ENCODE measurements at places on chromosomes 7 and 10.

DNA sequence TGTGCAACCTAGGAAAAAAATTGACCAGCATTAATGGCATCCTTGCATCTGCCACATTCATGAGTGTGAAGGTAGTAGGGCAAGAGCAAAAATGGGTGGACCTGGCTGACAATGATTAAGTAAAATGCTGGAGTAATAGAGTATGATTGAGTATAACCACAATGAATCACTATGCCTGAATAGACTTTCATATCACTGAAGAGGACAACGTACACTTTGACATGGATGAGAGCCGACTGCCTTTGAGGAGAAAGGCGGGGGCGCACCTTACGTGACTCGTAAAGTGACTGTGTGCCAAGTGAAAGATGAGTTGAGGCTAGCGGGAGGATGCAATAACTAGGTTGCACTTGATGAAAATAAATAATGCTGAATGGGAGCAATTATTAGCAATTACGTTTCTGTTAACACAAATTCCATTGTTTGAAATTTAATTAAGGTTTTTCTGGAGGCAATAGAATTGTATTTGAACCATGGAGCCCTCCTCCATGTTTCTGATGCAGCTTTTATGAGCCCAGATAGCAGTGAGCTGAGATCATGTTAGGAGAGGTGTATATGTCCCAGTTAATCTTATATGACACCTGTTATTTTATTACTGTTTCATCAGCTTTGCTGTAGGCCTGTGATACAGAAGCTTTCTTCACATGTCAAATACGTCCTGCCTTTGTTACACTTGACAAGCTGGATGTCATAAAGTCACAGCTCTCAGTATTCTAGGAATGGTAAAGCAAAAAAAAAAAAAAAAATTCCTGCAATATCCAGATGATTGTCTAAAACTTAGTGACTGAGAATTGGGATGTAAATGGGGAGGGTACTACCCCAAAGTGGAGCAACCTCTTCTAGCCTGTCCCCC, 596.5 kb downstream of the NXPH1 start:
- no peak for DNase-seq

DNA sequence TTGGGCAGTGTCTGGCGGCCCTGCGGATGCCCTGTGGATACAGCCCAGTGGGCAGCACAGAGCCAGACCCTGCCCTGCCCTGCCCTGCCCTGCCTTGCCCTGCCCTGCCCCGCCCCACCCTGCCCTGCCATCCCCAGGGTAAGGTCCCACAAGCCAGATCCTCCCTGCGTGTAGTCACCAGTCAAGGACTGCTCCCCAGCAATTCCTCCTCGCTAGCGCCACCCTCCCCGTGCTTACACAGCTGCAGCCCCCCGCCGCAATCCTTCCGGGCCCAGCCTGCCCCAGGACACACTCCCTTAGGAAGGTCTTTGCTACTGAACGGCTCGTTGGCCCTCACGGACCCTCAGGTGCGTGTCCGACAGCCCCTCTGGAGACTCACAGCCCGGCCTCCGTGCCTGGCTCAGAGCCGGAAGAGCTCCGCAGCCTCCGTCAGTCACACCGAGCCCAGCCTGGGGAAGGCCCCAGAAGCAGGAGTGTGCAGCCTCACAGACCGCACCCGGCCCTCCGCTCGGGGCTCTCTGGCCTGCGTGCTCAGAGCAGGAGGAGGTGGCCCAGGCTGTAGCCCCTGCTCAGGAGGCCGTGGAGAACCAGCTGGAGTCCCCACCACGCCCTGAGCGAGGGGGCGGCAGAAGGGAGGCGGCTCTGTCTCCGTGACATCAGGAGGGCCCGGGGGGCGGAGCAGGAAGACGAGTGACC, 68.3 kb downstream of the PWWP2B start:
- no peak for DNase-seq

- no peak for DNase-seq
These were observed 144.9 kb downstream of the HGF start for GRCh38 chr7:81624650-81625631.

- DNase-seq, result no peak
These were observed 366.6 kb upstream of the PFKP start for GRCh38 chr10:2700626-2701305.

- no peak for DNase-seq
These were observed 13.9 kb downstream of the CREB3L2 start for GRCh38 chr7:137987968-137988367.

- no peak for DNase-seq
These were observed 17.1 kb downstream of the MBL2 start for GRCh38 chr10:52755297-52756062.

DNA sequence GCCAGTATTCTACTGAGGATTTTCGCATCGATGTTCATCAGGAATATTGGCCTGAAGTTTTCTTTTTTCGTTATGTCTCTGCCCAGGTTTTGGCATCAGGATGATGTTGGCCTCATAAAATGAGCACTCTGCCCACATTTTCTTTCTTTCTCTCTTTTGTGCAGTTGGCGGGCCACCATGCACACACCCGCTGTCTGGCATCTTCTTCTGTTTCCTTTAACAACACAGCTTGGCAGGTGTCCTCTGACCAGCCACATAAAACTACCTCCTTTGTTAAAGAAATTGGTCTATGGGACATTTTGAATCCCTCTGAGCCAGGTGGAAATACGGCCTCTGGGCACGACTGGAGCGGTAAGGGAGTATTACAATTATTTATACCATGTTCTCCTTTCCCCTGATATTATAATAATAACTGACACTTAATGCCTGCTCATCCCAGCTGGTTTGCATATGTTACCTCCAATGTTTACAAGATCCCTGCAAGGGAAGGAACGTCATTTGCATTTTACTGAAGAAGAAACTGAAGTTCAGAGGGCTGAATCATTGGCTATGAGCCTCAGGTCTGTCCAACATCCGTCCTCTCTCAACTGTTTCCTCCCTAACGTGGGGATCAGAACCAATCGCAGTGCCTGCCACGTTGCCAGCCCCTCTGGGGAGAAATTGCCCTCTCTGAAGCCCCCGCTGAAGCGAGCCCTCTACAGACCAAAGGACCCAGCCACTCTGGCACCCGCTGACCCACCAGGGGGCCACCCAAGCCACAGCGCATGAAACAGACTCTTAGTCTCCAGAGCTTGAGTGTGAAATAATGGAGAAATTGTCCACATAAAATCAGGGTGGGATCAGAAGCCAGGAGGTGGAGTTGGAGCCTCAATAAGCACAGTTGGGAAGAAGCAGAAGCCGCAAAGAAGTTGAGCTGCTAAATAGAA, 125.0 kb upstream of the FOXK1 start:
- DNase-seq, result no peak

DNA sequence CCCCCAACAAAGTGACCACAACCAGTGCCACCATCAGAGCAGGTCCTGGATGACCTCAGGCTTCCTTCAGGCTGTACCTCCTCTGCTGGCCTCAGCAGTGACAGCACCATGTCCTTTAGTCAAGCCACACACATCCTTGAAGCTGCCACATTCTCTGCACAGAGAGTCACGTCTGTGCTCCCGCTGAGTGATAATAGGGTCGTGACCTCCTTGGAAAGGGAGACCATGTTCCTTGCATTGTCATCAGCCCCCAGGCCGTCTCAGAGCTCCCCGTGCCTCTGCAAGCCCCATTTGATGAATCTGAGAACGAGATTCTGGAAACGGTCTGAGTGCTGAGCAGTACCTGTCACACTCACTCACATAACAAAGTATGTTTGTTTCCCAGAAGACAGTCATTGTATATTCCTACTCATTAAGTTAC, 106.5 kb upstream of the PRR15 start:
- DNase-seq, result no peak

- no peak for DNase-seq
These were observed 28.6 kb downstream of the HECW1 start for GRCh38 chr7:43141091-43141490.

- no peak for DNase-seq
These were observed 43.4 kb downstream of the BPGM start for GRCh38 chr7:134690016-134690415.
